GF-D8 (cell line): ENCODE measurements at places on chromosomes 3 and 15.

GRCh38 chr3:39080026-39080425 lies 27.4 kb downstream of the GORASP1 start:
- no peak for DNase-seq

DNA sequence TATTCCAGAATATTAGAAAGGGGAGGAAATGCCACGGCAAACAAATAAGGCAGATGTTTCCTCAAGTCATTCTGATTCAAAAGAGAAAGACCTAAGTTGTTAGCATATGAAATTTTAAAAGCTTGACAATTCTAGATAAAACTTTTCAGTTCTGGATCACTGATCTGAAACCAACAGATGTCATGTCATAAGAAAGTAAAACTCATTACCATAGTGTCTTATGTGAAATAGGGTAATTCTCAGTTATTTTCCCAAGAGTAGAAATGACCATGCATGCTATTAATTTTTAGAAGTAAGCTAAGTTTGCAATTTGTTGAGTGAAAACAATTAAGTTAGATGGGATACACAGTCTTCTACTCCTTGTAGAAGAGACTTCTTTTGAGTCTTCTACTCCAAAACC lies 630.3 kb downstream of the NAALADL2 start:
- DNase-seq = no peak

- no peak for DNase-seq
Measured at GRCh38 chr15:92438471-92438870, 44.8 kb downstream of the ST8SIA2 start.

GRCh38 chr15:101140697-101141065 lies 111.2 kb downstream of the CHSY1 start:
- DNase-seq = no peak

GRCh38 chr15:38042707-38043445 lies 108.4 kb downstream of the TMCO5A start:
- DNase-seq = no peak

DNA sequence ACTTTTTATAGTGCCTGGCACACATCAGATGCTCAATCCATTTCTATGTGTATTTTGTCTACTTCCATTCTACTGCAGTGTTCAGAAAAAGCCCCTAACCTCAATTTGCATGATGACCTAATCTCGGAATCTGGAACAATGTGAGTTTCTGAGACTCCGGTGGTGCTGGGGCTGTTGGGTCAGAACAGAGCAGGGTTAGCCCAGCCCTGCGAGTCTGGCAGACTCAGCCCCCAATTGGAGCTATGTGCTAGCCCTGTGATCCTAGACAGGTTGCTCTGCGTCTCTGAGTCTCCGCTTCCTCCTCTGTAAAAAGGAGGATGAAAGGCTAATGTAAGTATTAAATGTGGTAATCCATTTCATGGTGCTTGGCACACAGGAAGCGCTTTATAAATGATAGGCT lies 95.0 kb upstream of the ICE2 start:
- DNase-seq = no peak

DNA sequence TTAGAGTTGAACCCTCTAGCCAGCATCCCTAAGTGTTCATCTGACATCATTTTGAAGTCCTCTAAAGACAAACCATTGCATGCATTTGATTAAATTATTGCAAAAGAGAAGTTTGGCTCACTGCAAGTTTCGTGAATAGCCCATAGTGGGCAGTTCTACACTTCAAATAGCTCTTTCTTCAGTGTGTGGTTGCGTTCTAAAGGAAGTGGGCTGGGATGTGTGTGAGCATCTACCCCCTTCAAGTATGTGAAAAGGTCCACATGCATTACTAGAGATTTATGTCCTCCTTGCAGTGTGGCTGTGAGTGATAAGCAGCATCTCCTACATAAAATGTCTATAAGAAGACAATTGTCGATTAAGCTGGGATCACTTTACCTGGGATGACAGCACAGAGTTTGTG lies 54.6 kb downstream of the SST start:
- DNase-seq = no peak

- no peak for DNase-seq
Measured at GRCh38 chr15:77525400-77525811, 104.7 kb downstream of the HMG20A start.
